Hindlimb muscle (tissue), 1 donor: ENCODE measurements at places on chromosomes 2 and 18.

DNA sequence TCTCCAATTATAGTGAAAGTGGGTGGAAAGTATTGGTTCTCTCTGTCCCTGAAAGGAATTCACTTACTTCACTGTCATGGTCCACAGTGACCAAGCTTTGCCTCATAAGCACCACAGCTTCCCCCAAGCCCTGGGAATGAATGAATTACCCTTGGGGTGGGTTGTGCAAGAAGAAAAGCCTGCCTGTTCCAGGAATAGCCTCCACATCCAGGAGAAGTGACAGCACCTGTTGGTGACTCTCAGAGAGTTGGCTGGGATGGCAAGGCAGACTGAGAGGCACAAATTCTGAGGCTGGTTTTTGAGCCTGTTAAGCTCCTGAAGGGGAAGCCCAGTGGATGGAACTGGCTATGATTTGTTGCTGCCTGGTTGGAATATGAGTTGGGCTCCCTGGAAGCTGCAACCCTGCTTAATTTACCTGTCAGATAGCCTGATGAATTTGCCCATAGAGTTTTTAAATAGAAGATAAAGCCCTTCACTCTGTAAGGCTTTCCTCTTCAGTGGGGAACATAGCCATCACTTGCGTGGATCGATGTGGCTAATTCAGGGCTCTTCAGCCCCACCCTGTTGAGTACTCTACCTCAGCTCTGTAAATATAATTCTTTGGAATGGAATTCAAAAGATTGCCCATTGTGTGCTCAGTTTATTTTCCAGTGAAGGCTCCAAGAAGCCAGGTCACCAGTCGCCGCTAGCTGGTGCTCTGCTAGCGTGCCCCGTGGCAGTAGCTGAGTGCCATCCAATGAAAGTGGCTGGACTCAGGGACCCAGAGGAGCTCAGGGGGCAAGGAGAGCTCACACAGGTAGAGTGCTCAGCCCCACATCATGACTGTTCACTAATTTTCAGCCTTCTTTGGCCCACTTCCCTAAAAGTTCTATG, 479.3 kb downstream of the IRS1 start:
- DNase-seq: no peak

- DNase-seq: no peak
Observed at GRCh38 chr2:46787364-46787763, 128.2 kb downstream of the MCFD2 start.

GRCh38 chr2:74522516-74522915, 3.5 kb downstream of the DQX1 start:
- no peak for DNase-seq

GRCh38 chr2:121479882-121480522, 50.7 kb upstream of the RNU4ATAC start:
- DNase-seq: peak; percentile 29

DNA sequence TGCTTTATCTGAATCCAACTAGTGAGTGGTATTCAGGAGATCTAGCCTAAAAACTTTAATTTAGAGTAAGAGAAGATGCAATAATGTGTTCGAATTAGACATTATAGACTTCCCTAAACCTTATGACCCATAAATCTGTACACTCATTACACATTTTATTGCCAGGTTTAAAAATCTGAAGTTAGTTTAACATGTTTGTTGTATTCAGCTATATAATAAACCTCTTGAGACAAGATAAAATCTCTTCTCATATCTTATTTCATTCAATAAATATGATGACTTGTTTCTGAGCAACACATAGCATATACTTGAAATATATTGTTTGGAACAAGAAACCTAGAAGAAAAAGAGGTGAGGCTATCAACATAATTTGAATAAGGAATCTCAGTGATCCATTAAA, 150.7 kb downstream of the CDH7 start:
- DNase-seq: no peak

DNA sequence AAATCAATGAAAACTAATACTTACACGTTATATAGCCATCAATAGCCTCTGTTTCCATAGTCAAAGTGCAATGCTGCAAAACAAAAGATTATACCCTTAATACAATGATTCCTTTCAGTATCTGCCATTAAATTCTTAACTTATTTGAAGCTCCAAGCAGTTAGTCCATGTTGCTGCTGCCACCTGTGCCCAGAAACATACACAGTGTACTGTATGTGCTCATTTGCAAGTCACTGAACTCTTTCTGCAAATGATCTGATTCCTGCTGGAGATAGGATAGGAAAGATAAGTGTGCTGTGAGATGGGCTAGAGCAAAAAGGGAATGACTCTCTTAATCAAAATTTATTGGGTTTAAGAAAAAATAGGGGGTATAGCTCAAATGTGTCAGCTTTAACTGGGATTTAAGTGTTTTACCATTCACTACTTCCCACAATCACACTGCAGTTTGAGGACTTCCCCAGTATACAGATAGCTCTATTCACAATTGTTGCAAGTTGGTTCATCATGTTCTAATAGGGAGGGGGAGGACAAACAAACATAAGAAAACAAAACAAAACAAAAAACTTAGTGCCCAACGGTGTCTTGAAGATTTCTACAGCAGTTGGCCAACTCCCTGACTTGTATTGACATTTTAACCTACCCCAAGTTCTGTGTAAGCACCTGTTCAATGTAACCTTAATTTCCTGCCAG, 2.7 kb downstream of the IKZF2 start:
- no peak for DNase-seq

DNA sequence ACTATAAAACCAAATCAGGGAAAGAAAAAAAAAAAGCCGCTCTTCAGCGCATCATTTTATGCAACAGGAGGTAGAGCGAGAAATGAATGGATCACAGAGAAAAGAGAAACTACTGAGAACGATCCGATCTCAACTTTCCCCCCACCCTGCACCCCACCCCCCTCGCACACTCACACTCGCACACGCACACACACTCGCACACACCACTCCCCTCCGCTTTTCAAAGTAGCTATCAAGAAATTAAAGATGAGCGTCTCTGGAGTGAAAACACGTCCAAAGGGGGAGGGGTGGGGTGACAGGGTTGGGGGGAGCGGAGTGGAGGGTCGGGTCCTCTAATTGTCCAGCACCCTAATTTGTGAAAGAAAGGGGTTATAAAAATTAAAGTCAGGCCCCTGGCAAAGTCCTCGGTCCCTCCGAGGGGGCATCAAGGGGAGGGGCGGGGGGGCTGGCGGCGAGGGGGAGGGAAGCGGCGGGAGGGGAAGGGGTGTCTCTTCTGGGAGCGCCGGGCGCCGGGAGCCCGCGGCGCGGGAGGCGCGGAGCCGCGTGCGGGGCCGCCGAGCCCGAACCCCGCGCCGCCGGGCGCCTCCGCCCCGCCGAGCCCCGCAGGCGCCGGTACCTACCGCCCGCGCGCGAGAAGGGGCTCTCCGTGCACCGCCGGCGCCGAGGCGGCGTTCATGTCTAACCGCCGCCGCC, 428 bp downstream of the TCF4 start:
- DNase-seq: peak; percentile 63

- DNase-seq: no peak
Observed at GRCh38 chr2:232027530-232027929, 66.0 kb downstream of the DIS3L2 start.

GRCh38 chr2:12057436-12058166, 311.2 kb downstream of the LPIN1 start:
- DNase-seq: no peak

DNA sequence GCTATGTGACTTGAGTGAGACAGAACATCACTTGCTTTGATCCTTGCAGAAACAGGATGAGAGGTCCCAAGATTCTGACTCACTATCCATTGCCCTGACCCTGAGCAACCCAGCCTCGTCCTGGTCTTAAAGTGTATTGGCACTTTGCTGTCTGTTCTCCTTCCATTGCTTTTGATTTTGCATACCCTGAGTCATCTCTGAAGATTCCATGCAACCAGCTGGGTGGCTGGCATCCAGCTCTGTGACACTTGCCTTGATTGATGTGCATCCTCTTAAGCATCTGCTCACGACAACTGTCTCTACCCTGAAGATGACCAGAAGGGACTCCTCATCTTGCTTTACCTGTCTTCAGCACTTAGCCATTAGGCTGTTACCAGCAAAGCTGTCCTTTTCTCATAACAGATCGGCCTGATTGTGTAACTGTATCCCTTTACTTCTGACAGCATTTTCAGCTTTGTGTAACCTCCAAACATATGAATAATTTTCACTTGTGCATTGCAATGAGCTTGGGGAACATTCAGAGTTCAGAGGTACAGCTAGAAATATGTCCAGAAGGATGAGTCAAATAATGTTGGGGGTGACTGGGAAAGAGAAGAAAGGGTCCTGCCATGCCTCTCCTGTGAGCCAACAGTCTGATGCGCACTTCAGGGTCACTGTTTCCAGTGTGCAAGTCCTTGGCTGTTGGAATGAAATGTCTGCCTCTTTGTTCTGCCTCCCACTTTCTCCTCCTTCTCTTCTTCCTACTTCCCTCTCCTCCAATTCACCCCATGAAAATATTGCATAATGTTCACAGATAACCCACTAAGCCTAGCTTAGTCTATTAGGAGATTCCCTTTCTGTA, 249.7 kb upstream of the OSR1 start:
- DNase-seq: no peak

GRCh38 chr2:239169311-239170048, 231.3 kb downstream of the HDAC4 start:
- no peak for DNase-seq

- no peak for DNase-seq
Observed at GRCh38 chr2:138279871-138280270, 221.7 kb upstream of the SPOPL start.

DNA sequence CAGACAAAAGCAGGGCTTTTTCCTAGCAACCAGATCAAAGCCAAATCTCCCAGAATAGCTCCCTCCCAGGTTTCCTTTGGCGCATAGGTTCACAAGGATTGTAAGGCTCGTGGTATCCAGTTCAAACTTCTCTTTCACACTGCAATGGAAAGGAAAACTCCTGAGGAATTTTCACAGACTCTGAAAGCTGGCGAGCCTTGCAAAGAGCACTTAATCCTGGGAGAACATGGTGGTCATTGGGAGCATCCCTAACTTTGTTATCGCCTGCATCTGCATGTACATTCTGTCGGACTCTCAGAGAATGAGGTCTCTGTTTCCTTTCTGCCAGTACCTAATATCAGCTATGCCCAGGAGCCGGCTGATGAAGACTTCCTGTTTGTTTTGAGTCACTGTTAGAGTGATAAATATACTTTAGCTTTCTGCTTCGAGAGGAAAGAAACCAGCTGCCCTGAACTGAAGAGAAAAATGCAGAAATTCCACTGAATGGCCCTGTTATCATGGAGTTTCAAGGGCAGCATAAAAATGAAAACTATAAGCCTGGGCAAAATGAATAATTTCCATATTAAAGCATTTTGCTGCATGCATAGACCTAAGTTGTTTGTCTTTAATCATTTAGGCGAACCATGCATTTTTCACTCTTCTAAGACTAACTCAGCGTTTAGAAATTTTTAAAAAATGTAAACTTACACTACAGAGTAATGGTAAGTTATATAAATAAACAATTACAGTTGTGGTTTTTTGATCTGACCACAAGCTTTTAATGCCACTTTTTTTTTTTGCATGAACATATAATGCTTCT, 76.4 kb upstream of the ZEB2 start:
- no peak for DNase-seq

GRCh38 chr2:21039979-21040467, 3.9 kb downstream of the APOB start:
- no peak for DNase-seq

DNA sequence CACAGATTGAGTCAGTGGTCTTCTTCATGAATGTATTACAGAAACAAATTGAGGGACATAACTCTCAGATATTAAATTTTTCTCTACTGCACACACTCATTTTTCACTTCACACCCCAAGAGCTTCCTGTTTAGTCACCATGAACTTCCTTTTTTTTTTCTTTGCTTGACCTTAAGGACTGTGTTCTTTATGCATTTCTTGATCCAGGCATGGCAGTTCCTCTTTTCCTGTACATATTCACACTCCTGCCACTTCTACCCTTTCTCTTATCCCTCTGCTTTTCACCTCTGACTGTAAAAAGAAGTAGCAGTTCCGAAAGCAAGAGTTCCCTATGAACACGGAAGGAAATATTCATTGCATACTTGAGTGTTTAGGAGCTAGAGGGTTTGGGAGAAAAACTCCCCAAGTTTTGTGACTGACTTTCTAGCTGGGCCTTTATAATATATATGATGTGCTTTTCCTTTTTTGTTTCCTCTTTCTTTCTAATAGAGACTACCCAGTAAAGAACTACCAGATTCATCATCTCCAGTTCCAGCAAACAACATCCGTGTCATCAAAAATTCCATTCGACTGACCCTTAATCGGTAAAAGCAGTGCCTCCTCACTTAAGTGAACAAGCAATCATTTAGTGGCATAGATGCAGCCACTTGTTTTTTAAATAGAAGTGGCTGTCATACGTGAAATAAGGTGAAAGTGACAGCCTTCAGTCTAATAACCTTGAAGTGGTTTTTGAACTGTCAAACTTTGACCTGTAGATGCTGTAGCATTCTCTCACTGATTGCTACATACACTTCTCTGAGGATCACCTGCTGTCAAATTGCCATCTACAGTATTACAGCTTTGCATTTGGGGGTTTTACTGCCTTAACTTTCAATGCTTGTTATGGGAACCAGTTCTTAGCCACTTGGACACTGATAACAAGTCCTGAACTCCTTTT, 40.8 kb downstream of the PAPOLG start:
- no peak for DNase-seq

- no peak for DNase-seq
Observed at GRCh38 chr2:105690566-105690965, 54.1 kb upstream of the NCK2 start.

- no peak for DNase-seq
Observed at GRCh38 chr2:135984199-135985017, 1.0 kb downstream of the DARS1 start.

GRCh38 chr18:27135504-27136207, 49.5 kb downstream of the CHST9 start:
- no peak for DNase-seq

GRCh38 chr2:43798300-43798699, 24.5 kb downstream of the DYNC2LI1 start:
- DNase-seq: no peak

DNA sequence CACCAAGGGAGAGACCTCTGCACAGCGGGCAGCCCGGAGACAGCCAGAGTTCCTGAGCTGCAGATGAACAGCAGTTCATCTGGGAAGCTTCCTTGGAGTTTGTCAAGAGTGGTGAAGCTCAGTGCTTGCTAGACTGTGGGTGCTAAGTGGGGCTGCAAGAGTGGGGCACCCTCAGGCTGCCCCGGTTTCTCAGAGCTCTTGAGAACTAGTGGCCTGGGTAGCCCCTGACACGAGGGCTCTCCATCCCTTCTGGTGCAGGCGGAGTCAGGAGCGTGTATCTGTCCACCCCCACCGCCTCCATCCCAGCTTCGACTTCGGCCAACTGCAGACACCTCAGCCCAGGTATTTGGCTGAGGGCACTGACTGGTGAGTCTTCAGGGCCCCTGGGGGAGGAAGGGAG, 222.0 kb downstream of the LOXHD1 start:
- DNase-seq: no peak
